ENCODE measurements at places on chromosomes 1 and 21.

GRCh38 chr21:36901575-36901974 lies 64.9 kb downstream of the HLCS start:
- no peak for DNase-seq

GRCh38 chr1:54971317-54971791 lies 9.1 kb upstream of the TMEM61 start:
- DNase-seq: no peak

GRCh38 chr1:50264590-50264989 lies 155.9 kb downstream of the ELAVL4 start:
- DNase-seq: no peak

- DNase-seq: no peak
Observed at GRCh38 chr1:214165850-214166374, 115.0 kb upstream of the SMYD2 start.

GRCh38 chr1:194267021-194267420 lies 1080.6 kb upstream of the B3GALT2 start:
- DNase-seq: no peak

GRCh38 chr1:59554011-59554663 lies 257.2 kb downstream of the FGGY start:
- no peak for DNase-seq

GRCh38 chr1:163436140-163436812 lies 114.5 kb downstream of the NUF2 start:
- no peak for DNase-seq

GRCh38 chr1:3477241-3477995 lies 23.0 kb downstream of the ARHGEF16 start:
- no peak for DNase-seq

DNA sequence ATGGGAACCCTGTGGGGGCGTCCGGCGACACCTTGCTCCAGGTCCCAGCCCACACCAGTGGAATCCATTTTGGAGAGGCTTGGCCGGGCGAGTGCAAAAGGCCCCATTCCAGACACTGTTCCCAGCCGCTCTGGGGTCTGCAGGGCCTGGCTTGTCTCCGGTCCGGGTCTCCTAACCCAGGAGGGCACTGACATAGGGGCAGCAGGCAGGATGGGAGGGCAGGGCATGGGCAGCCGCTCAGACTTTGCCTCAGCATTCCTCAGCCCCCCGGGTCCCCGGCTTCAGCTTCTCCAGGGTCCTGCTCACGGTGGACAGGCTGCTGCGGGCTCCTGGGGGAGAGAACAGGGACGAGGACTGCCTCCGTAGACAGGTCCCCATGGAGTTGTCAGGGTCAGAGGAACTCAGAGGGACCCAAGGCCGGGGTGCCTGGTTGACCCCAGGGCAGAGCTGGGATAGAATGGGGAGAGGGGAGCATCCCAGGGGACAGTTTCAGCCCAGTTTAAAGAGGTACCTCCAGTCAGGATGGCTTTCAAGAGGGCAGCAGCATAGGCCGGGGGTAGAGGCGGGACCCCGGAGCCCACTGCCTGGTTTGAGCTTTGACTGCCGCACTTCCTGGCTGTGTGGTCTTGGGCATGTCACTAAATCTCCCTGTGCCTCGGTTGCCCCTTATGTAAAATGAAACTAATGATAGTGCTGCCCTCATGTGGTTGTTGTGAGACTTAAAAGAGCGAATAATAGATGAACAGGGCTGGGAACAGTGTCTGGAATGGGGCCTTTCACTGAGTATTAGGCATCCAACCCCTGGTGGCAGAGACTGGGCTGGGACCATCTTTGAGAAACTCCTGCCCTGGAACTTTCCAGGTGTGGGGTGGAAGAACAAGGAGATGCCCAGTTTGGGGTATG lies 3.7 kb downstream of the KNCN start:
- no peak for DNase-seq

DNA sequence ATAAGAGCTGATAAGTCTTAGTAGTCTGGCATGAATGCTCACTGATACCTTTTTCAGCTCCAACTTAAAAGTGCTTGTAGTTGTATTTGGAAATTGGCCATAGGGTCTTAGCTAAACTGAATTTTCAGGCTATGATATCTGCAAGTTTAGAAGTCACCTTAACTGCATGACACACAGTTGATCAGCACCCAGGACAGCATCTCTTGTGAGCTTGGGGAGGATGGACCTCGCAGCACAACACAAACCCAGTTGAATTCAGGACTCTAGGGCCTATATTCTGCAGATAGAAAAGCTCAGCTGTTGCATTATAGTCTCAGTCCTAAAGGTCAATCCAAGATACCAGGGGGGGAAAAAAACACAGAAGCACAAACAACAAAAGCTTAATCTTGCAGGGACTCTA lies 394.3 kb downstream of the KCNH1 start:
- no peak for DNase-seq

DNA sequence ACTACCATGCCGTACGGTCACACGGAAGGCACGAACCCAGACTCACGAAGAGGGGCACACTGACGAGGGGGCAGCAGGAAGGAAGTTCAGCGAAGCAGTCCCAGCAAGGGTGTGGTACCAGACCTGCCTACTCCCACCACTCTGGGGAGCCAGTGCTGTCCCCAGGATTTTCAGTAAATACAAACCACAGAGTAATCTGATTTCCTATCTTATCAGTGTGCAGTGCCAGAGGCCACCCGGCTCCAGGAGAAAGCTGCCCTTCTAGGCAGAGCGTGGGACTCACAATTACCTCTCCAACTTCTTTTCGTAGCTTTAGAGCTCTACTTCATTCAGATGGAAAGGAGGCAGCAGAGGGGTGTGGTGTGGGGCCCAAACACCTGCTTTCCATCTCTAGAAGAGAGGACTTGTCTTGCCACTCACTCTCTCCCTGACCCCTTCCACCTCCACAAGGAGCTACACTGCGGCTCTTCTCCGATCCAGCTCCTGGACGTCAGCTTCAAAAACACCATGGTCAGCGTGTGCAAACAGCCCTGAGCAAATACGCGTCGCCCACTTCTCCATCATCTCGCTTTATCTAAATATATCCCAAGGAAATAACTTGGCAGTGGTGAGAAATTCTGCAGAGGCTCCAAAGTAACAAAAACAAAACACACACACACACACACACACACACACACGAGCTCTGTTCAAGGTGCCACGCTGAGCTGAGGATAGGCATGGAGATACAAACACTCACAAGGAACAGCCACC lies 98.5 kb downstream of the MRPL37 start:
- no peak for DNase-seq

GRCh38 chr1:218332416-218332815 lies 12.7 kb upstream of the TGFB2 start:
- DNase-seq: no peak

- DNase-seq: no peak
Observed at GRCh38 chr1:8992936-8993687, 33.1 kb downstream of the SLC2A7 start.

GRCh38 chr1:49408346-49408745 lies 615.4 kb downstream of the AGBL4 start:
- no peak for DNase-seq

DNA sequence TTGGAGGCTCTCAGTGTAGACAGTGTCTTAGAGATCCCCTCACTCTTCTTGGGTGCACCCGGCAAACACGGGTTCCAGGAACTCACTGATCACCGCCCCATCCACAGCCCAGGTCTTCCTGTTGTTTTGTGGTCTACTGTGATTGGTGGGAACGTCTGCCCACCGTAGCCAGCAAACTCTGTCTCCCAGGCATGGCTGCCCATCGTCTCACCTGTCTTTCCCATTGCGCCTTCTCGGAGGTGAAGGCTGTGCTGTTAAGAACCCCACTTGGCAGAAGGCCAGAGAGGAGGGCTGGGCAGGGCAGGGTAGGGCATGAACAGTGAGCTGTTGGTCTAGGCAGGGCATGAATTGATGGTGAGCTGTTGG lies 14.1 kb upstream of the KCNA2 start:
- no peak for DNase-seq

DNA sequence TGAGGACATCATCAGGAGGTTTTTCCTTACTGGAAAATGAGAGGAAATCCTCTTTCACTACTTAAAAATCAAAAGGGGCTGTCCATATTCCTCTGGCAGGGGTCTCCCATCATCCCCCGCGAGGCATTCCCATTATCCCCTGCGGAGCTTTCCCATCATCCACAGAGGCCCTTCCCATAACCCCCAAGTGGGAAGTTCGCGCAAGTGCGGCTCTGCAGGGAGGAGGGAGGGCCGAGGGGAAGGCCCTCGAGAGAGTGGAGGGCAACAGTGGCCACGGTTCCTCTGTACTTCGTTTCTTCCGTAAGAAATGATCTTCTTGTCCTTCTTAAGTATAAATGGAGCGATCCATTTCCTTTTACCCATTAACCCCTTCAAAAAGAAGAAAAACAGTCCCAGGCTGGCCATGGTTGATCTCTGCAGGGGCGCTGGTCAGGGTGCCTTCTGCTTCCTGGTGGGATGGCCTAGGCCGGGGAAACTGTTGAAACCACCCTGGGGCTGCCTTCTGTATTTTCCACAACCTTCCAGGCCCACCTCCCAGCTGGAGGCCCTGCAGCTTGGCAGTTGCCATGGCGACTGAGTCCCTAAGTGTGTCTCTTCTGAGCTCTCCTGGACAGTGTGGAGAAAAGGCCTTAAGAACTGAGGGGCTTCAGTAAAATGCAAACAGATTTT lies 3.6 kb upstream of the RSPH1 start:
- DNase-seq: no peak

GRCh38 chr1:244876228-244876910 lies 12.0 kb upstream of the HNRNPU start:
- DNase-seq: no peak

- no peak for DNase-seq
Observed at GRCh38 chr1:88634538-88634937, 49.5 kb upstream of the PKN2 start.

GRCh38 chr21:30448514-30448913 lies 8.4 kb downstream of the KRTAP15-1 start:
- DNase-seq: no peak

DNA sequence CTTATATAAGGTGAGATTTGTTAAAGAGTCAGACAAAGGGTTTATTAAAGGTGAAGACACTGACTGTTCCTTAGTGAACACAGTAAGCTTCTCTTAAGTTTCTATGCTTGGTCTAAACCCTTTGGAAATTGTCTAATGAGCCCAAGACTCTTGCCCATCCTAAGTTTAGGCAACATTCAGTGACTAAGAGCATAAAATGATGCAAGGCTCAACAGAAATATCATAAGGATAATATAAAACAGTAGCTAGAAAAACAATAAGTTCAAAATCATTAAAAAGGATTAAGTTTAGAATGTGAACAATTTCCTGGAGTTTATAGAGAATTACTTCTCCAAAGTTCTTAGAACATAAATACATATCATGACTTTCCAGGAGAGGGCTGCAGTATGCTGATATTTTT lies 108.9 kb upstream of the PDC start:
- no peak for DNase-seq

- DNase-seq: no peak
Observed at GRCh38 chr1:8569242-8569641, 248.2 kb downstream of the RERE start.

GRCh38 chr1:204123376-204123775 lies 28.5 kb downstream of the ETNK2 start:
- no peak for DNase-seq

- no peak for DNase-seq
Observed at GRCh38 chr1:233355841-233356704, 28.5 kb downstream of the MAP3K21 start.

DNA sequence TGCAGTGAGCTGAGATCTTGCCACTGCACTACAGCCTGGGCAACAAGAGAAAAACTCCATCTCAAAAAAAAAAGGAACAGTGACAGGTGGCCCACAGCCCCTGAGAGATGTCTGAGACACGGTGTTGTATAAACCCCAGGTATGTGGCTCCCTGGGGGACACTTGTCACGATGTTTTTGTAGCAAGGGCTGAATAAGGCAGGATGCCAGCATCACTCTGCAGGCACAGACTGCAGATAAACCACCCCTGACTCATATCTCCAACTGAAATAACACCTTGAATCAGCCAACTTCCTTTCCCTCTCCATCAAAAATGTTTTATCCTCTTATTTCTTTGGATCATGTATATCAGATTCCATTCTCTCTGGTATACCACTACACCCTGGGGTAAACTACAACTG lies 52.5 kb downstream of the NMNAT2 start:
- DNase-seq: no peak

GRCh38 chr1:171877701-171878100 lies 36.4 kb downstream of the DNM3 start:
- DNase-seq: no peak

- DNase-seq: no peak
Observed at GRCh38 chr1:182910143-182910542, 42.8 kb downstream of the SHCBP1L start.

Measured in non-pigmented ciliary epithelial cell (primary cell).